IPS DF 19.7 (cell line): ENCODE measurements at places on chromosomes 1 and 21.
A peak's percentile ranks its signal among the peaks of the same experiment; 100 is the strongest.

DNA sequence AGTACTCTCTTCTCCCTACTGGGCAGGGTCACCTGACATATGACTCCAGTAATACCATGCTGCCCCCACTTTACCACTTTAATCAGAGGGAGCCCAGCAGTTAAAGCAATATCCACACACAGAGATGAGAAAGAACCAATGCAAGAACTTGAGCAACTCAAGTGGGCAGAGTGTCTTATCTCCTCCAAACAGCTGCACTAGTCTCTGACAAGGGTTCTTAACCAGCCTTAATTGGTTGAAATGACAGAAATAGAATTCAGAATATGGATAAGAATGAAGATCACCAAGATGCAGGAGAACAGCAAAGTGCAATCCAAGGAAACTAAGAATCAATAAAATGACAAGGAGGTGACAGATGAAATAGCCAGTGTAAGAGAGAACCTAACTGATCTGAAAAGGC, 91.0 kb downstream of the KCNT2 start:
- DNase-seq, result no peak

GRCh38 chr1:230174471-230175162, 107.6 kb downstream of the GALNT2 start:
- DNase-seq, result no peak

GRCh38 chr21:8998946-8999681, 1522.3 kb upstream of the TPTE start:
- no peak for DNase-seq

- DNase-seq, result no peak
Observed at GRCh38 chr1:211526101-211526500, 34.1 kb upstream of the RD3 start.

DNA sequence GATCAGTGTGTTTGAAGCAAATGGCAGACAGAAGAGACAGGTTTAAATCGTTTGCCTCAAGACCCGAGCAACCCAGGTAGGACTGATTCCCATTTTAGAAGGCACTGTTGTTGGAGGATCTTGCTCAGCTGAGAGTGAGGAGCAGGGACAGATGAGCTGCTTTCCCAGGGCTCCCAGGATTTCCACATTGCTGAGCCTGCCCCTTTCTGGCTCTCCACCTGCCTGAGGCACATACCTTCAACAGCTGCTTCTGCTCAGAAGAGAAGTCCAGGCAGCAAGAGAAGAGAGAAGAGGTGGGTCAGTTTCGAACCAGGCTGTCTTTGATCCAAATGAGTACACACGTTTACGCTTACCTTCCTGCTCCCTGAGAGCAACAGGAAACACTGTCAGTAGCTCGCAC, 5.7 kb downstream of the TNNT2 start:
- DNase-seq, result no peak

GRCh38 chr1:193417945-193418744, 231.7 kb upstream of the B3GALT2 start:
- no peak for DNase-seq

- peak; percentile 84 for DNase-seq
Observed at GRCh38 chr1:84690397-84691121, at the start of gene SSX2IP. Gene SSX2IP, minus strand, starts transcription at chr1:84690461. Its CDS starts 19,242 bp downstream, at chr1:84671219.

DNA sequence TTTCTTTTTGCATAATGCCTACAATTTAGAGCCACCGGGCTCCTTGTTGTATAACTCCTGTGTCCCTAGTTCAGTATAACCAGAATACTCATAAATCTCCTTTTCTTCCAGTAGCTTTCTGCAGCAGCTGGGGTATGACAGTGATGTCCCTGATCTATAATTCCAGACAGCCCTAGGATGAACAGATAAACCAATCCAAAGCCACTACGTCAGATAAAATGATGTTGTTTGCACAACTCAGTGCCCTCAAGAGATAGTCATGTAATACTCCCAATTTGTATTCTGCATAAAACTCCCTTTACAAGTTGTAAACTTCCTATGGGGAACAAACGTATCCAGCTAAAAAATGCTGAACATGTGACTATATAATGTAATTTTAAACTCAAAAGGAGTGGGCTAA, 44.7 kb downstream of the ZNF326 start:
- DNase-seq, result no peak

- DNase-seq, result no peak
Observed at GRCh38 chr1:13590486-13590885, 6.9 kb downstream of the PDPN start.

- no peak for DNase-seq
Observed at GRCh38 chr1:95002164-95002539, 70.6 kb downstream of the ALG14 start.

DNA sequence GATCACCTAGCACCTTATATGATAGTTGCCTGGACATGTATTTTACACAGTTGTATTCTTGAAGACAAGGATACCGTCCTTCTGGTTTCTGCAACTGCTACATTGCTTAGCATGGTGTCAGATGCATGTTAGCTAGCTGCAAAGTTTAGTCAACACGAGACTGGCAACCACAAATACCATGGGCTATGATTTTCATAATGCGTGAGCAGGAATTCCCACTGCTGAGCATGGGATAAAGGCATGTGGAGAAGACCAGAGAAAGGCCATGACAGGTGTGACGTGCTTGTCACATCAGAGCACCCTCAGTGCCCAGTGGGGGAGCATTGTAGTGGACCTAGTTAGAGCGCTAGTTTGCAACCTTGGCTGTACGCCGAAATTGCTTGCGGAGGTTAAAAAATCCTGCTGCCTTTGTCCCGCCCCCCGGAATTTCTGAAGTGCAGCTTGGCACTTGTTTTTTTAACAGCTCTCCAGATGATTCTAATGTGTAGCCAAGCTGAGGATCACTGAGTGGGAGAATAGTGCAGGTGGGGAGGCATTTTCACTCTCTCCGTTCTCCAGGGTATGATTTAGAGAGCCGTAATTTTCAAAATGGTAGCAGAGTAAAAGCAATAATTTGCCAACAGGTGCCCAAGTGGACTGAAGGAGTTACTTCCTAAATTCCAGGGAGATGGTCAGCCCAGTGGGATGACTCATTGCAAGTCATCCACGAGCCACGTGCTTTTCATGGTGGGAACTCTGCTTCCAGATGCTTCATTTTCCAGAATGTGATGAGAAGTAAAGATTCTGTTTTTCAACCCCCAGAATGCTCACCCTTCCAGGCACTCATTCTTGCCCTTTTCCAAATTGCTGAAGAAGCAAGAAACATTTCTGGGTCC, 81.0 kb downstream of the CNIH3 start:
- DNase-seq, result no peak

GRCh38 chr21:37699024-37699775, 217.1 kb downstream of the KCNJ6 start:
- DNase-seq, result no peak

DNA sequence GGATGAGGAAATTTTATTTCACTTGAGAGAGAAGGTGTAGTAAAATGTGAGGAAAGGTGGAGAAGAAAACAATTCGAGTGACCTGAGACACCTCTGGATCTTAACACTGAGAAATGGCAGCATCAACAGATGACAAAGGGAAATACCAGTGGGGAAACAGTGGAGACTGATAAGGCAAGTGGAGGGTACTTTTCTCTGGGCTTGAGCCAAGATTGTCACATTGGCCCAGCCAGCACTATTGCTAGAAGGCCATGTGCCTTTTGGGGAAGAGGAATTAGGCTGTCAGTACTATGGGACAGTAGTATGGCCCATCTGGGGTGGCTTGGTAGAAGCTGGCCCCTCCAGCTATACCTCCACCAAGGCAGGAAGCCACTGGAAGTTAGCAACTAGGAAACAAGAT, 8.4 kb downstream of the SYPL2 start:
- no peak for DNase-seq

DNA sequence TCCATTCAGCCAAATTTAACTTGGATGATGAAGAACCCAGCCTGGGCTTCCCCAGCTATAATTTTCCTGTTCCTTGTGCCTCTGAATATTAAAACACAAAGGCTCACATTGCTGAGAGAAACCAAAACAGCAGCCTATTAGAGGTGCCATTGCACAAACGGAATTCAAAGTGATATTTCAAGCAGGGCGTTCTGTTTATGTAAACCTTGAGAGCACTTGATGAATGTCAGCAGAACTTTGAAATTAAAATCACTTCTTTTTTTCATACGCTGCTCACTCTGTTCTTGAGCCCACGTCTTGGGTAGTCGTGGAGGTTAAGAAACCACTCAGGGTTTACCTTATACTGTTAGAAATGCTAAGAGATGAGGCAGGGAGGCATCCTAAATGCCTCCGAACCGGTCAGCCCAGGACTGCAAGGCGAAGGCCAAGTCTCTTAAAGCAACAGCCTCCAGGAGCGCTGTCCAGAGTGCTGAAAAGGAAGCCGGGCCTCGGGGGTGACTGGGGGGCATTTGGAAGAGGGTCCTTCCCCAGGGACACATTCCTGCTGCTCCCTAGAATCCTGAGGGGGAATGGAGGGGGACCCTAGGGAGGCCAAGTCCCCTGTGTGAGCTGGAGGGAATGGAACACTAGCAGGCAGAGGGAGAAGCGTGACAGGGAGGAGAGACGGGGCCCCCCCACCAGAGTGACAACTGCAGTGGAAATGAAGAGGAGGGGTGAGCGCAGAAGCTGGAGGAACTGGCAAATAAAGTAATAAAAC, 154.8 kb upstream of the VAMP3 start:
- DNase-seq, result peak; percentile 20
